Thymus (tissue), 14 donors: ENCODE measurements at places on chromosomes 4 and X. TPM values are rescaled to one million over a fixed set of nuclear protein-coding genes. Genes with fewer than 3 reads are reported as not detected.

GRCh38 chr4:187172340-187172761 is 448.7 kb upstream of the FAT1 start:
- DNase-seq: no peak
- no peaks in the 10 kb centered on the region for H3K27me3 ChIP-seq
- H3K4me3 ChIP-seq: no peak overlapping the region
- no peak overlapping the region for H3K27ac ChIP-seq
- no peaks in the 10 kb centered on the region for H3K4me1 ChIP-seq

GCNA gene
- 2.8 TPM for total RNA-seq

GRCh38 chr4:123832173-123833026 is 435.8 kb downstream of the SPRY1 start:
- H3K27me3 ChIP-seq: no peaks in the 10 kb centered on the region
- no peak overlapping the region for H3K4me3 ChIP-seq
- no peak overlapping the region for H3K27ac ChIP-seq
- DNase-seq: no peak

GRCh38 chrX:115058276-115058675 is 40.9 kb upstream of the IL13RA2 start:
- no peaks in the 10 kb centered on the region for H3K4me1 ChIP-seq
- no peak for DNase-seq
- no peak overlapping the region for H3K27ac ChIP-seq
- H3K27me3 ChIP-seq: no peaks in the 10 kb centered on the region

DNA sequence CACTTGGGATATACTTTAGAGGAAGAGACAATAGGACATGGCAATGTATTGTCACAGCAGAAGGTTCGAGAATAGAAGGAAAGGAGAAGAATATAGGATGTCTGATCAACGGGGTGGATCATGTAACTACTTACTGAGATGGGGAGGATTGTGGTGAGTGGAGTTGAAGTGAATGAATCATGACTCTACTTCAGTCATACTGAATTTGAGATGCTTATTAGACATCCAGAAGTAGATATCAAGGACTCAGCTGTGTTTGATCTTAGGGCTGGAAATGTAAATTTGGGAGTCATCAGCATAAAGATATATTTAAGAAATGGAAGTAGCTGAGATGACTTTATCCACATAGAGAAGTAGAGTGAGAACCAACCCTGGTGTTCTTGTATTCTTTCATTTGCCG is 29.1 kb upstream of the DHX15 start:
- no peaks in the 10 kb centered on the region for H3K36me3 ChIP-seq
- no peaks in the 10 kb centered on the region for H3K27me3 ChIP-seq
- H3K27ac ChIP-seq: no peak overlapping the region
- H3K4me3 ChIP-seq: no peak overlapping the region
- DNase-seq: no peak

- H3K27me3 ChIP-seq: no peaks in the 10 kb centered on the region
- no peaks in the 10 kb centered on the region for H3K36me3 ChIP-seq
- no peak for DNase-seq
- H3K27ac ChIP-seq: no peak overlapping the region
- no peaks in the 10 kb centered on the region for H3K4me1 ChIP-seq
- no peak overlapping the region for H3K4me3 ChIP-seq
Measured at GRCh38 chr4:19074036-19074435, 1052.5 kb upstream of the LCORL start.

GRCh38 chrX:112799425-112799824 is 41.2 kb downstream of the AMOT start:
- no peaks in the 10 kb centered on the region for H3K27me3 ChIP-seq
- DNase-seq: no peak
- H3K4me1 ChIP-seq: no peaks in the 10 kb centered on the region
- H3K27ac ChIP-seq: no peak overlapping the region
- no peaks in the 10 kb centered on the region for H3K36me3 ChIP-seq

DNA sequence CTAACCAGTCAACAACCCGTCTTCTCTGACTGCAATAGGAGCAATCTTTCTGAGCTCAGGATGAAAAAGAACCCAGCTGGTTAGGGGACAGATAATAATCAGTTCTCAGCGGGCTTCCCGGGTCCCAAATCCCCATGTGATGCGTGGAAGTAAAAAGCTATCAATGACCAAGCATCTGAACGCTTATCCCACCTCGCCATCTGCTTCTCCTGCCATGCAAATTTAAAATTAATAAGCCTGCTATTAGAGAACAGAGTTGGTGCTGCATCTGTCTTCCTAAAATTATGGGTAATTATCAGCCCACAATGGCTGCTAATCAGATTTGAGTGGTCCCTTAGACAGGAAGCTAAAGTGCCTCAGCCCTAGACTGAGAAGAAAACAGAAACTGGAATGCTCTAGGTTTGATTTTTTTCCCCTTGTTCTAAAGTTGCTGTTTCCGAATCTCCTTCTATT is 37.5 kb downstream of the AFAP1 start:
- H3K4me1 ChIP-seq: no peaks in the 10 kb centered on the region
- H3K4me3 ChIP-seq: no peak overlapping the region
- DNase-seq: no peak
- peaks cover 2% of the 10 kb centered on the region for H3K27me3 ChIP-seq
- no peaks in the 10 kb centered on the region for H3K36me3 ChIP-seq
- no peak overlapping the region for H3K27ac ChIP-seq

DNA sequence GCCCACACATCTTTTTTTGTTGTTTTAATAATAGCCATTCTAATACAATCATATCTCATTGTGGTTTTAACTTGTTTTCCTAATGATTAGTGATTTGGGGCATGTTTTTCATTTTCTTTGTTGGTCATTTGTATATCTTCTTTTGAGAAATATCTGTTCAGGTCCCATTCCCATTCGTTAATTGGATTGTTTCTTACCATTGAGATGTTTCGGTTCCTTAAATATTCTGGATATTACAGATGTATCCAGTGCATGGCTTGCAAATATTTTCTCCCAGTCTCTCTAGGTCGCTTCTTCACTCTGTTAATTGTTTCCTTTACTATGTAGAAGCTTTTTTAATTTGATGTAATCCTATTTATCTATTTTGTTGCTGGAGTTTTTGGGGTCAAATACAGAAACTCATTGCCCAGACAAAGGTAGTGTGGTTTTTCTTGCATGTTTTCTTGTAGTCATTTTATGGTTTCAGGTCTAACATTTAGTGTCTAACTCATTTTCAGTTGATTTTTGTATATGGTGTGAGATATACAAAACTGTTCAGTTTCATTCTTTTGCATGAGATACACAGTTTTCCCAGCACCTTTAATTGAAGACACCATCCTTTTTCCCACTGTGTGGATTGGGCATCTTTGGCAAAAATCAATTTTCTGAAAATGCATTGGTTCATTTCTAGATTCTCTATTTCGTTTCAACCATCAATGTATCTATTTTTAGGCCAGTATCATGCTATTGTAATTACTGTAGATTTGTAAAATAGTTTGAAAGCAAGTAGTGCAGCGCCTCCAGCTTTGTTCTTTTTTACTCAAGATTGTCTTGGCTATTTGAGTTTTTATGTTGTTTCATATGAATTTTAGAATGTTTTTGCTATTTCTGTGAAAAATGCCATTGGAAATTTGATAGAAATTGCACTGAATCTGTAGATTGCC is 195.9 kb downstream of the SCFD2 start:
- no peaks in the 10 kb centered on the region for H3K27me3 ChIP-seq
- DNase-seq: no peak
- no peak overlapping the region for H3K4me3 ChIP-seq
- no peak overlapping the region for H3K27ac ChIP-seq
- H3K4me1 ChIP-seq: no peaks in the 10 kb centered on the region

HPSE gene
- total RNA-seq: 1.7 TPM

GRCh38 chr4:148103597-148104355 is 338.4 kb downstream of the NR3C2 start:
- no peak for DNase-seq
- H3K27ac ChIP-seq: no peak overlapping the region
- no peaks in the 10 kb centered on the region for H3K27me3 ChIP-seq
- no peak overlapping the region for H3K4me3 ChIP-seq
- no peaks in the 10 kb centered on the region for H3K36me3 ChIP-seq
- H3K4me1 ChIP-seq: no peaks in the 10 kb centered on the region
